ENCODE measurements at places on chromosomes 16 and 17.

DNA sequence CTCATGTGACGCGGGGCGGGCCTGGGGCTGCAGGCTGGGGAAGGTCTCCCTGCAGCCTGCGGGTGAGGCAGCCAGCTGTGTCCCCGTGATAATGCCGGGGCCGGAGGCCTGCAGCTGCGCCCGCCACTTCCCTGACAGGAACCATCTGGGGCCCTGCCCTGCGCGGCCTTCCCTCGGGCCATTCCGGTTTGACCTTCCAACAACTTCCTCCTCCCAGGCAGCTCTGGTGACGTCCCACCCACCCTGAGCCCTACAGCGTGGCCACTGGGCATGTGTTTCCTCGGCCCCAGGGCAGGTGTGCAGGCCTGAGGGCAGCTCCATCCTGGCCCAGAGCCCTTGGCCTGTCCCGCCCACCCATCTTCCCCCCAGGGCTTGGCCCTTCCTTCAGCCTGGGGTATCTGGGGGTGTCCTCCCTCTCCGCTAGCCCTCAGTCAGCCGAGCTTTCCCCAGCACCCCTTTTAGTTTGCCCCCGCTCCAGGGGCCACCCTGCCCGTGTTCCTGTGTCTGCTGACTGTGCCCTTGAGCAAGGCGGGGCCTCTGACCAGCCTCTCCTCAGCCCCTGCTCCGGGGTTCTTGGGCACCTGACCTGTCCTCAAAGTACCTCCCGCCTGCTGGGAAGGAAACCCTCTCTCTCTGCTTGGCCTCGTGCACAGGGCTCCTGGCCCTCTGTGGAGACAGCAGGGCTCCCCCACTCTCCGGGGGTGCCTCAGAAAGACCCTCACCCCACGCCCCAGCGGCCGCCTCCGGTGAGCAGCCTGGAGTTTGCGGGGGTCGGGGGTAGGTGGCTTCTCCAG is at the start of gene CBFA2T3:
TSS of gene CBFA2T3 (minus strand) at position 190 of the 794 bp plus-strand sequence. CDS start 400 bp downstream, outside the sequence.
- DNase-seq = no peak

DNA sequence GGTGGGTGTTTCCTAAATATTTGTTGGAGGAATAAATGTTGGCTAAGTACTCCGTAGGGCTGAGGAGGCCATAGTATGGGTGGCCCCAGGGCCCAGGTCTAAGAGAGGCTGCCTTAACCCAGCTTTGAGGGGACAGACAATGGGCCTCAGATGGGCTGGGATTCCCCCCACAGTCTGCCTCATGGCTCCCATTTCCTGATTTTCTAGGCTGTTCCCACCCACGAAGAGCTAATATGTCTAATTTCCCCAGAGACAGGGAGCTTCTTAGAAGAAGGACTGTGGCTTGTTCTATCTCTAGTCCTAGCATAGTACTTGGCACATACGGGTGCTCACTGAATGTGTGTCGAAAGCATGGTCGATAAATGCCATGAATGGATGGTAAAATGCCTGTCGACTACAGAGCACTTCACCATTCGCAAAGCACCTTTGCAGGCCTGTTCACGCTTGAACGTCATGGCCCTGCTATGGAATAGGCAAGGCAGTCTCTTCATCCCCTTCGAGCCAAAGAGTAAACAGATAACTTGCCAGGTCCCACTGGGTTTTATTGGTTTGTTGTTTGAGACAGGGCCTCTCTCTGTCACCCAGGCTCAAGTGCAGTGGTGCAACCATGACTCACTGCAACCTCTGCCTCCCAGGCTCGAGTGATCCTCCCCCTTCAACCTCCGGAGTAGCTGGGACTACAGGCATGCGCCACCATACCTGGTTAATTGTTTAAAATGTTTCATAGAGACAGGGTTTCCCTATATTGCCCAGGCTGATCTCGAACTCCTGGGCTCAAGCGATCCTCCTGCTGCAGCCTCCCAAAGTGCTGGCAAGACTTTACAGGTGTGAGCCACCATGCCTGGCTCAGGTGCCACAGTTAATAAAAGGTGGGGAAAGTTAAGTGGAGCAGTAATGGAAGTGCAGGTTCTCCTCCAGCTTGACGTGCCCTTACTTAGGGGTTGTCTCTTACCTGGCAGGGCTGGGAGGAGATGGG is 9.7 kb downstream of the CHAD start:
- no peak for DNase-seq

- no peak for DNase-seq
Measured at GRCh38 chr16:4277987-4278513, 5.2 kb upstream of the TFAP4 start.

- DNase-seq = peak; percentile 64
Measured at GRCh38 chr17:76397687-76398522, 13.5 kb downstream of the SPHK1 start.

GRCh38 chr17:18184143-18185031 is 759 bp downstream of the ALKBH5 start:
- no peak for DNase-seq

DNA sequence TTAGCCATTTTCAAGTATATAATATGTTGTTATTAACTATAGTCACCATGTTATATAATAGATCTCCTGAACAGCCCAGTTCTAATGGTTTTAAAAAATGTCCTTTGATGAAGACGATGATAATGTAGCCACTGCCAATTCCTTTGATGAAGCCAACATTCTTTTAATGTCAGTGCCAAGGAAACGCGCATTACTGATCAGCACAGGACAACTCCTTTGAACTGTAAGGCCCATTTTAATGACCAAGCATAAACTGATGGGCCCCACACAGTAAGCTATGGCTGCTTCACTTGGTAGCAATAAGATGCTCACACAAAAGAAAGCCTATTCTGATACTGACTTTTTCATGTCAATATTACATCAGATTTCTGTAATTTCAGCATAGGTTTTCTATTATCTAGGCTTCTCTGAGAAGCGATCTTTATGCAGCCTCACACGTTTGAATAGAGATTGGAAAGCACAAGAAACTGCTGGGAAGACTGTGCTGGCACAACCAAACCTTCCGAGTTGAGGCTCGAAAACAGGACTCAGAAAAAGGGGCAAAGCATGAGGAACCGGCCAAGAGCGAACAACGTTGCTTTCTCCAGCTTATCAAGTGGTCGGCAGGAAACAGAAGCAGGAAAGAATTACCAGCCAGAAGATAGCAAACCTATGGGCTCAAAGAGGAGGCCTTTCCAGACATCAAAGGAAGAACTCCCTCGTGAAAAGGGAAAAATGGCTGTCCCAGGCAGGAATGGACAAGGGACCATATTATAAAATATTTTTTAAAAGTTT is 19.4 kb downstream of the ERN1 start:
- no peak for DNase-seq

DNA sequence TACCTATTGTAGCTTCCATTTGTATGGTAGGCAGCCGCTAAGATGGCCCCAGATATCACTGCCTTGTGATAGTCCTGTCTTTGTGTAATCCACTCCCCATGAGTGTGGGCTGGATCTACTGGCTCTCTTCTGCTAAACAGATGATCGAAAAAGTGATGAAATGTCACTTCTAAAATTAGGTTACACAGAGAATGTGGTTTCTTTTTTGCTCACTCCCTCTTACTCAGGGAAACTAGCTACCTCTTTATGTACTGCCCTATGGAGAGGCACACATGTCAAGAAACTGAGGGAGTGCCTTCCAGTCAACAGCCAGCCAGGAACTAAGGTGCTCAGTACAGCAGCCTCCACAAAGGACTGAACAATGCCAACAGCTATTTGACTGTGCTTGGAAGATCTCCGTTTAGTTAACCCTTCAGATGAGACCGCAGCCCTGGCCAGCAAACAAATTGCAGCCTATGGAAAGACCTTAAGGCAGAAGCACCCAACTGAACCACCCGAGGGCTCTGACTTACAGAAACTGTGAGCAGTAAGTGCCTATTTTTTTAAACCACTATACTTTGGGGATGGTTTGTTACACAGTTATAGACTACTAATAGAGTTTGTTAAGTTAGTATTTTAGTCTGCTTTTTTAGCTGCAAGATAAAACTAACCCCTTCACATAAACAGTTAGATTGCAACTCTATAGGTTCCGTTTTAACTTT is 113.2 kb upstream of the MAF start:
- no peak for DNase-seq

- no peak for DNase-seq
Measured at GRCh38 chr17:39666231-39666600, 1.1 kb downstream of the TCAP start.

DNA sequence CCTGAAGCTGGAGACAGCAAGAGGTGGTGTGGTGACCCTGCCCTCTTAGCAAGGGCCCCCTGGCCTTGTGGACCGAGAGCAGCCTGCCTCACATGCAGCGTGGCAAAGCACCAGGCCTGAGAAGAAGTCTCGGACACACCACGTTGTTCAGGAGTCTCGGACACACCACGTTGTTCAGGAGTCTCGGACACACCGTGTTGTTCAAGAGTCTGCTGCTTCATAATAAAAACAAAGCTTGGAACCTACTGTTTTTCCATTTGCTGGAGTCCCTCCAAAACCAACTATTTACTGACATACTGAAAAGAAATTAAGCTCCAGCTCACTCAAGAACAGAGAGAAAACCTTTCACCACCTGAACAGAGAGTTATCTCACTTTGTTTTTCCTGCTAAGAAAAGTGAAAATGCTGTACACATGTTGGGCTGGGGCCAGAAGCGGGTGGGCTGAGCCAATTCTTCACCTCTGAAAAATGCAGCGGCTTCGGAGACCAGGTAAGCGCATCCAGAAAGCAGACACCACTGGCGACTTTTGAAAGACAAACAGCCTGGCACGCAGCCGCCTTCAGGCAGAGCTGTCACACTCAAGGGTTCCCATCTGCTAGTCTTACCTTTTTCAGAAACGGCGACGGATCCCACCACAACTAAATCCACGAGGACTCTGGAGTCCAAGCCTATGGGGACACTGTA is 8.9 kb downstream of the MTHFSD start:
- DNase-seq = no peak

DNA sequence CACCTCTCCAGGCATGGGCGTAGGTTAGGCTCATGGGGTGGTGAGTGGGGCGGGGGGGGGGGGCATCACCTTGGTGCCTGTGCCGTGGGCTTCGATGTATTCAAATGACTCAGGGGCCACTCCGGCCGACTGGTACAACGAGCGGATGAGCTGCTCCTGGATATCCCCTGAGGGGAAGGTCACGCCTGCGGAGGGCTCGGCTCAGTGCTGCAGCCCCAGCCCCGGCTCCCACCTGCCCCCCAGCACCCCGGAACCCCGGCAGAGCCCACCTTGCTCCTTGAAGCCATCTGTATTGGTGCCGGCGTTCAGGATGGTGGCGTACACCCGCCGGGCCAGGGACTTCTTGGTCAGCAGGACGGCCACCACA is 5.4 kb downstream of the FASN start:
- DNase-seq = no peak

GRCh38 chr17:40582328-40582901 is 17.1 kb upstream of the CCR7 start:
- no peak for DNase-seq

DNA sequence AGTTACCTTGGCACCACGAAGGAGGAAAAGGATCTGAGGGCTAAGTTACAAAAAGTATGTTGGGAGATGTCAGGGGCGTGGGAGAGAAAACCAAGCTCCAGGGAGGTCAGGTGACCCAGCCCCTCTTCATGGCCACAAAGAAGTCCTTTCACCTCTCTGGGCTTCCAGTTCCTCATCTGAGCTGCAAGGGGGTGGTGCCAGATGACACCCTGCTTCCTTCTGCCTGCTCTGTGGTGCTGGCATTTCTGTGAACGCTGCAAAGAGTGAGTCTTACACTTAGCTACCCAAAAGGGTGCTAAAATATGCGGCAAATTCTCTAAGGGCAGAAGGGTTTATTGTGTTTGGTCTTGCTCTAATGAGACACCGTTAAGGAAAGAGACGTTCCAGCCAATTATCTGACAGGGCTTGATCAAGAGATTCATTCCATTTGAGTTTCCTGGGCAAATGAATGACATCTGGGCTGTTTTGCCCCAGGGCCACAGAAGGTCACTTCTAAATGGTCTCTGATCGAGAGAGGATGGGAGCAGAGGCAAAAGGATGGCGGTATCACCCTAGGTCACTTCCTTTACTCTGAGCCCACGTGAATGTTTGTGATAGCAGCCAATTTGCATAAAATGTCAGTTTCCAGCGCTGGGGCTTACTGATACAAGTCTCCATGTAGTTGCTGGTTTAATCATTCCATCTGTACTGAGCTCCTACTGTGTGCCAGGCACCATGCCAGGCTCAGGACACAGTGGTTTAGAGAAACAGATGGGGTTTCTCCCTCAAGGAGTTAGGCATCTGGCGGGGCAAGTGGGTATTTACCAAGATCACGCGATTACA is 210.2 kb downstream of the KATNIP start:
- DNase-seq = no peak

GRCh38 chr17:744937-745336 is 7.1 kb downstream of the GEMIN4 start:
- DNase-seq = no peak

DNA sequence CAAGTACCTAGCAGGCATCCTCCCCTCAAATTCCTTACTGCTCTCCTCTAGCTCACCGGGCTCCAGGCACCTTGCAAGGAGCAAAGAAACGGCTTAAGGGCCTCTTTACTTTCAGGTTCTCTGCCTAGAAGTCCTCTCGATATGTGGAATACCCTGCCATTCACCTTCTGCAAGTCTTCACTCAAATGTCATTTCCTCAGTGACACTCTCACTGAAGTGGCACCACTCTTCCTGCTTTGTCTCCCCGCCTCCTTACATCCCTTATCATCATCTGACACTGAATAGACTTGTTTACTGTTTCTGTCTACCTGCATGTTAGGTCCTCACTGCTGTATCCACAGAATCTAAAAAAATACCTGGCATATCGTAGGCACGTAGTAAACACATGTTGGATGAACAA is 947 bp downstream of the SLC7A6OS start:
- no peak for DNase-seq

GRCh38 chr17:78414178-78415162 is 36.0 kb downstream of the PGS1 start:
- no peak for DNase-seq

- no peak for DNase-seq
Measured at GRCh38 chr17:752620-753219, 656 bp upstream of the GEMIN4 start.

GRCh38 chr17:60720763-60721531 is 43.3 kb downstream of the BCAS3 start:
- no peak for DNase-seq

DNA sequence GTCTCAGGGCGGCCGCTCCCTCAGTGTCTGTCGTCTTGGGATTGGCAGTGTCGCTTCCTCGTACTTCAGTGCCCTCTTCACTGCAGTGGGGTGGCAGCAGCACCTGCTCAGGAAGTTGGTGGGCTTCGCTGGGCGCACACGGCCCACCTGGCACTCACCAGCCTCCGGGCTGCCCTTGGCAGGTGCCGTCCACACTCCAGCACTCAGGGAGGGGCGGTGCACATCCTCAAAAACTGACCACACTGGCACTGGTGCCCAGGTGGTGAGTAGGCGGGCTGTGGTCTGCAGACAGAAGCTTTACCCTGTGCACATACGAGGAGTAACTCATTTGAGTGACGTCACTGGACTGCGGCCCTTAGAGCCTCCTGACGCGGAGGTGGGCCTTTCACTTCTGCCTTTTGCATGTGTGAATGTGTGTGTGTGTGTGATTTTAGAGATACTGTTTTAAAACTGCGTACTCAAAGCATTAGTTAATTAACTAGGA is 94.6 kb downstream of the BANP start:
- DNase-seq = no peak
